ENCODE measurements at places on chromosomes 11 and 22. TPM values are rescaled to one million over a fixed set of nuclear protein-coding genes. Genes with fewer than 3 reads are reported as not detected.

Gene MFRP
- total RNA-seq = not detected

DNA sequence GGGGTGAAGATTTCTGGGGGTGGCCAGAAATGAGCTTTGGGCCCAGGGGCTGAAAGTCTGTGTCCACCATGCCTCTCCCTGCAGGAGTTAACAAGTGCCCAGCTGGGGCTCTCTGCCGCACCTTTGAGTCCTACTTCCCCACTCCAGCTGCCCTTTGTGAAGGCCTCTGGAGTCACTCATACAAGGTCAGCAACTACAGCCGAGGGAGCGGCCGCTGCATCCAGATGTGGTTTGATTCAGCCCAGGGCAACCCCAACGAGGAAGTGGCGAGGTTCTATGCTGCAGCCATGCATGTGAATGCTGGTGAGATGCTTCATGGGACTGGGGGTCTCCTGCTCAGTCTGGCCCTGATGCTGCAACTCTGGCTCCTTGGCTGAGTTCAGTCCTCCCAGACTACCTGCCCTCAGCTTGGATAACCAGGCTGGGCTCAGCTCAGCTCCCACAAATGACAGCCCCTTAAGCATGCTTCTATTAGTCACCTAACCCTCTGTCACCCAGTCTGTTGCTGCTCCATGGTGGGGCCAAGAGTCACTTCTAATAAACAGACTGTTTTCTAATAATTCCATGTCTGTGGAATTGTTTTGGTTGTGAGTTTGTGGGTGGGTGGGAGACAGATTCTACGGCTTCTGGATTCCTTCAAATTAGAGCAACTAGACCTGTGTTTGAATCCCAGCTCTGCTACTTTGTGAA lies 3.0 kb upstream of the INPPL1 start:
- no peaks in the 10 kb centered on the region for H3K36me3 ChIP-seq
- DNase-seq = no peak
- no peak overlapping the region for H3K4me3 ChIP-seq
- H3K27me3 ChIP-seq = peaks cover 24% of the 10 kb centered on the region
- no peak overlapping the region for H3K27ac ChIP-seq
- peaks cover 4% of the 10 kb centered on the region for H3K4me1 ChIP-seq

GRCh38 chr11:16542353-16542752 lies 186.0 kb upstream of the SOX6 start:
- no peak overlapping the region for H3K4me3 ChIP-seq
- no peaks in the 10 kb centered on the region for H3K4me1 ChIP-seq
- H3K36me3 ChIP-seq = no peaks in the 10 kb centered on the region
- no peaks in the 10 kb centered on the region for H3K27me3 ChIP-seq
- no peak for DNase-seq

DNA sequence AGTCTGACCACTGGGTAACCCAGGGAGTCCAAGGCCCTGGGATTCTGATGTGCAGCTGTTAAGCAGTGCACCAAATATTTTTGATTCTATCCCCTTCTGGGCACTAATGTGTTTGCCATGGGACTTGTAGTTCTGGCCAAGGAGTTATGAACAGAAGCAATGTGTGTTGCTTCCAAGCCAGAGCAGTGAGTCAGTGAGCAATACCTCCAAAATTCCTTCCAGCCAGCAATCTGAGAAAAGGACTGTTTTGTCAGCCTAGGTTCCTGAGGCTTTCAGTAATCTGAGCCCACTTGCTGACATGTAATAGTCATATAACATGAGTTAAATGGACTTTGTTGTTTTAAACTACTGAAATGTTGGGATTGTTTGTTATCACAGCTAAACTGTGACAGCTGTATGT lies 311.4 kb downstream of the NELL1 start:
- no peaks in the 10 kb centered on the region for H3K36me3 ChIP-seq
- H3K4me3 ChIP-seq = no peak overlapping the region
- H3K27me3 ChIP-seq = no peaks in the 10 kb centered on the region
- no peaks in the 10 kb centered on the region for H3K4me1 ChIP-seq

- H3K36me3 ChIP-seq = no peaks in the 10 kb centered on the region
- H3K27me3 ChIP-seq = peaks cover 17% of the 10 kb centered on the region
Measured at GRCh38 chr11:115166820-115167219, 337.4 kb downstream of the CADM1 start.

GRCh38 chr11:123543797-123544196 lies 110.6 kb downstream of the SCN3B start:
- H3K36me3 ChIP-seq = no peaks in the 10 kb centered on the region
- no peaks in the 10 kb centered on the region for H3K27me3 ChIP-seq
- H3K4me3 ChIP-seq = no peak overlapping the region
- H3K4me1 ChIP-seq = peaks cover 16% of the 10 kb centered on the region
- H3K27ac ChIP-seq = no peak overlapping the region

- no peak overlapping the region for H3K4me3 ChIP-seq
- no peak overlapping the region for H3K27ac ChIP-seq
- peaks cover 19% of the 10 kb centered on the region for H3K4me1 ChIP-seq
- H3K27me3 ChIP-seq = no peaks in the 10 kb centered on the region
- no peak for DNase-seq
Measured at GRCh38 chr11:27391331-27392015, 28.5 kb upstream of the CCDC34 start.

- no peaks in the 10 kb centered on the region for H3K36me3 ChIP-seq
- H3K4me3 ChIP-seq = no peak overlapping the region
- no peak overlapping the region for H3K27ac ChIP-seq
- H3K27me3 ChIP-seq = no peaks in the 10 kb centered on the region
- no peak for DNase-seq
- H3K4me1 ChIP-seq = no peaks in the 10 kb centered on the region
Measured at GRCh38 chr22:25843660-25844405, 101.8 kb downstream of the MYO18B start.

DNA sequence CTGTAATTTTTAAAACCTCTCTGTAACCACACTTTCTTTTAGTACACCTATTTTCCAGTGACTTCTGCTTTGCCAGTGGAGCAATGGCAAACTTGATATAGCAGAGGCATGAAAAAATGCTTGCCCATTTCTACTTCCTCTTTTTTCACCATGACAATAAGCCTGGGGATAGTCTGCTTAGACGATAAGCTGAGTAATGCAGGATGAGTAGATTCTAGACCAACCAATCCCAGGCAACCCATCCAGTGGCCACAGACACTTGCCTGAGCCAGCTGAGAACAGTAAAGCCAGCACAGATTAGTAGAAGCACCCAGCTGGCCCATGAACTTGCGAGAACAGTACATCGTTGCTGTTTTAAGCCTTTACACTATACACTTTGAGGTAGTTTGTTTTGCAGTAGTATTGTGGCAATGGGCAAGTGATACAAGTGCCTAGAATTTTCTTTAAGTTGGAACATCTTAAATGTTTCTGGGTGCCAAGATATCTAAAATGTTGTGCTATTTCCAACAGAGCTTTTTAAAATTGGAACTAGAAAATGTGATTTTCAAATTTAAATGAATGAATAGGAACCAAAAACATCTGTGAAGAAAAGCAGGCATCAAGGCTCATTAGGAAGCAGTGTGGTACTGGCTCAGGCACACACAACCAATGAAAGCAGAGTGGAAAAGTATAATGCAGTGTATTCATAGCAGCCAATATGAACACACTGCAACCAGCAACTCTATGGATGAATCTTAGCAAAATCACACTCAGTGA lies 37.7 kb downstream of the DDI1 start:
- no peaks in the 10 kb centered on the region for H3K36me3 ChIP-seq
- H3K4me1 ChIP-seq = no peaks in the 10 kb centered on the region
- no peak overlapping the region for H3K27ac ChIP-seq
- H3K4me3 ChIP-seq = no peak overlapping the region

DNA sequence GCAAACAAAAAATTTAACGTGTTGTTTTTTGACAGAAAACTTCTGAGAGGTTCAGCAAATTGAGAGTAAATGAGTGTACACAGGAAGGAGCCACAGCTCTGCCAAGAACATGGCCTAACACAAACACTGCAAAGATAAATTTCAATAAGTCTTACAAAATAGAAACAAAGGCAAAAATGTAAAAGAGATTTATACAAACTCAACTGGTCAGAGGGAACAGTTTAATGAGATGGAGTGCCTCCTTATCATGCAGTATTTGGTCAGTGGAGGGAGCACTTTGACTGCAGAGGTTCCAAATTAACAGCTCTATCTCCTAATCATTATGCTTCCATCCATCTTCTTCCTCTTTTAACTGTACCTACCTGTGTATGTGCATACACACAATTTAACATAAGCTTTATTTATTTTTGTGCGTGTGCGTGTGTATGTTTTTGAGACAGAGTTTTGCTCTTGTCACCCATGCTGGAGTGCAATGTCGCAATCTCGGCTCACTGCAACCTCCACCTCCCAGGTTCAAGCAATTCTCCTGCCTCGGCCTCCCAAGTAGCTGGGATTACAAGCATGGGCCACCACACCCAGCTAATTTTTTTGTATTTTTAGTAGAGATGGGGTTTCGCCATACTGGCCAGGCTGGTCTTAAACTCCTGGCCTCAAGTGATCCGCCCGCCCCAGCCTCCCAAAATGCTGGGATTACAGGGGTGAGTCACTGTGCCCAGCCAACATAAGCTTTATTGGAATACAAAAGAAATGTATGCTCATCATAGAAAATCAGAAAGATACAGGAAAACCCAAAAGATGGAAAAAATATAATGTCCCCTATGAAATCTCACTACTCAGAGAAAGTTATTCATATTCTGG lies 111.9 kb downstream of the MRTFA start:
- H3K27ac ChIP-seq = peak overlapping the region; percentile 59
- peak; percentile 54 for DNase-seq
- no peaks in the 10 kb centered on the region for H3K36me3 ChIP-seq
- no peak overlapping the region for H3K4me3 ChIP-seq
- H3K4me1 ChIP-seq = peaks cover 4% of the 10 kb centered on the region

All from IMR-90 (cell line).